8988T (cell line): ENCODE measurements at places on chromosomes 12 and 14.

DNA sequence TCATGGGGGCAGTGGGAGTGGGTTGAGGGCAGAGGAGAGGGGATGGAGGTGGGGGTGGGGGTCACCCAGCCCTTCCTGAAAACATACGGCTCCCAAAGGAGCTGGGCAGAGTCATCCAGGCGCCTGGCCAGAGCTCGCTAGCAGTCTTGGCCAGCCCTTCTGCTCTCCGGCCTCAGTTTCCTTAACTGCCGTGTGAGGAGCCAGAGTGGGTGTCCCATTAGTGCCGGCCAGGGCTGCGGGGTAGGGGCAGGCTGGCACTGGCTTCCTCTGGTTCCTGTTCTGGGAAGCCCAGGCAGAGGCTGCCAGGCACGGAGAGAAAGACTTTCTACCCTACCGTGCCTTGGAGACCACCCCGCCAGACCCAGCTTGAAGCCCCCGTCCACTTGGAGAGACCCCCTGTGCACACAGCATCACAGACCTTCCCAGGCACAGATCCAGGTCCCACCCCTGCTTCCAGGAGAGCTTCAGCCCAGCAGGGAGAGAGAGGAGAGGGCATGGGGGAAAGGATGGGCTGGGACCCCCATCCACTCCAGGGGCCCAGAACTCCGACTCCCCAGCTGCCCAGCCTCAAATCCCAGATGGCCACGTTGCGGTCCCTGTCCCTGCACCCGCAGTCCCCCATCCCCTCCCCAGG, 93.3 kb downstream of the RFLNA start:
- DNase-seq = no peak

DNA sequence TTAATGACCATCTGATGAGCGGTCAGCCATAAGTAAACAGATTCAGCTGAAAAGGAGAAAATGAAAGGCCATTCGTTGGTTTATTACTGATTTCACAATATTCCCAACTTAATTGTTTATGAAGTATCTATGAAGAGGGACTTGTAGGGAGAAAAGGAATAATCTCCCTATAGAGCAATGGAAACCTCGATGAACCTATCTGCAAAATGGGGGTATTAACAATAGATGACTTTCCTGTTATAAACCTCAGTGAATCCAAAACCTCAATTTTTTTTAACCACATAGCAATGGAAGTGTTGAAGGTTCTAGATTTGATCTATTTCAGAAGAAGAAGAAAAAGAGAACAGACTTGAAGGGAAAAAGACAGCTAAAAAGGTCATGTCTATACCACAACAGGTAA, 2.0 kb downstream of the WIF1 start:
- no peak for DNase-seq

GRCh38 chr14:22973217-22974032, 8.9 kb downstream of the AJUBA start:
- DNase-seq = no peak

DNA sequence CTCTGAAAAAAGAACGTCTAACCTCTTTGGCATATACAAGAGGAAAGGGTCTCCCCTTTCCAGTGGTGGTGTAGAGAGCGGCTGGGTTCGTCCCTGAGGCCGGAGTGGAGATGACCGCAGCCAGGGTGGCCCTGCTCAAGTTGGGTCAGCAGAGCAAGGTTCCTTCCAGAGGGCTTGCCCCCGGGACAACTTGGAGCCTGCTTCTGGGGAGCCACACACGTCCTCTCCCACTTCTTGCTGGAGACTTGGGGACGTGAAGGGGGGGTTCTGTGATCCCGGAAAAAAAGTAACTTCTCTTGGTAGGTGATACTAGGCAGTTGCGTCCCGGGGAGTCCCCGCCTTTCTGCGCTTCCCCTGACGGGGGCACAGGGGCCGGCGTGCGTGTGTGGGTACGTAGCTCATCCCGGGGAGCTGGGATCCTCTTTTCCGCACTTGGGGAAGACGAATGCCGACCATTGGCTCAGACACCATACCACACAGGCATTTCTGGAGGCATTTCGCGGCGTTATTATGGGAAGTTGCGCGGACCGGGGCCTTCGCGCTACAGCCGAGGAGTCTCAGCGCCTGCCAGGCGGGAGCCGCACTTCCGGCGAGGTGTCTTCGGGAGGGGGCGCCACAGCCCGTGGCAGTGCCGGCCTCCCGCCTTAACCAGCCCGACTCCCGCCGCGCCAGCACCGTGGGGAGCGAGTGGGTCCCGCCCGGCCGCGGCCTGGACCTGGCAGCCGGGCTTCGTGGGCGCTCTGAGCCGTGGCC, 14.8 kb upstream of the PAX9 start:
- DNase-seq = no peak

GRCh38 chr14:58584383-58584782, 53.4 kb upstream of the DACT1 start:
- no peak for DNase-seq

DNA sequence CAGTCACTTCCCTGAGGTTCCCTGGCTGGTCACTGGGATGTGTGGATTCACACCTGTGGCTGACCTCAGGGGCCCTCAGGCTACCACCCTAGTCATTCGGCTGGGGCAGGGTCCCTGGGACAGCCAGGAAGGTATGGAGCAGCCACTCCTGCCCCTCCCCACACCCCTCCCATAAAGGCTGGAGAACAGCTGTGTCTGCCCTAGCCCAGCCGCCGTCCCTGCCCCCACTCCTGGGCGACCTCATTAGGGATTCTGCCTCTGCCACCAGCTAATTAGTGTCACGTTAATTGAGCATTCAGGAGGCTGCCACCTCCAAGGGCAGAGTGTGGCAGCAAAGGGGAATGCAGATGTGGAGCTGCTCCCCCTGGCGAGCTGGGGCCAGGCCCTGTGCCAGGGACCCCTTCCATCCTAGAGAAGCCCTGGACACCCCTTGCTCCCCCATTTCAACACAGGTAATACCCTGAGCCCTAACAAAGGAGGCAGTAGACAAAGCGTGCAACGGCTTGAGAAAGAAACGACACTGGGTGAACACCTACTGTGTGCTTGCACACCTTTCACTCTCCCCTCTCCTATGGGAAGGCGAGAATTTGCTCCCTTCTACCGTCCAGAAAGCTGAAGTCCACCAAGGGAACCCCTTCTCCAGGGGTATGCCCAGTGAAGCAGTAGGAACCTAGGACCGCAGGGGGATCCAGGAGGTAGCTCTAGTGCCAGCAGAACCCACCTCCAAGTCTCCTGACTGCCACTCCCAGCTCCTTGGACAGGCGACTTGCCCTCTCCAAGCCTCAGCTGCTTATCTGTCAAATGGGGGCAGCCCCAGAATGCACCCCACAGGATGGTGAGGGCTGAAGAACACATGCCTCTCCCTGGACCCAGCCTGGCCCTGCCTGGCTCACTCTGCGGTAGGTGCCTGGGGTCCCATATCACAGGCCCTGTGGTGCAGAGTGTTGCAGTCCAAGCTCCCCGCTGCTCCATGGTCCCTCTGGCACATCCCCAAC, 45.1 kb downstream of the FAM222A start:
- DNase-seq = no peak
